HEK293T (cell line): ENCODE measurements at places on chromosomes 6 and 20.

DNA sequence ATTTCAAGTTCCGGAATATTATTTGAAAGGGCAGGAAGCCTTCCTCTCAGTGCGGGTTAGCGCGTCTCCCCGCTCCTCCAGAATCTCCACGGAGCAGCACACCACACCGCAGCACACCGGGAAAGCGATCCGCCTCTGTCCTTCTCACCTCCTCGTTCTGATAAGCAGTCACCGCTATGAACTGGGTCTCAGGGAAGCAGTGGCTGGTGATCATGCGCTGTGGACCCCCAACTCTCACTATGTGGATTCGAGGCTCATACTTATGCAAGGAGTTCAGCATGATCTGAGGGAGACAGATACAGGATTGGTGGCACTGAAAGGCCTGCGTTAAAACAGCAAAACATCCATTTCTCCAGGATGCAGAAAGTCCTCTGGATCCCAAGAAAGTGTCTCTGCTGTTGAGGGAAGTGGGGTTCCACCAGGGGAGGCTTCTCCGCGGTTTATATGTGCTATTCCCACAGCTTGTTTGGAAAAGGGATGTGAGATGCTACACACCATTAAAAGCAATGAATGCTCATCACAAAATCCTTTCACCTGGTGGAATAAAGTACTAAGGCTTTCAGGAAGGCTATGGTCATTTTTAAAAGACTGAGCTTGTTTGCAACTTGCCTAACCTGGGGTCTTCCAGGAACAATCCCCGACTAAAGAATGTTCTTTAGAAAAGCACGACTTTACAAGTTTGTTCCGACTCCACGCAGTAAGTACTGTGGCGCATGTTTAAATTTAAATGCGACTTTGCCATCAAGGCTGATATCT lies 1.9 kb downstream of the TBXT start:
- no peak for DNase-seq

GRCh38 chr6:31546958-31547726 lies at the start of gene NFKBIL1:
TSS of gene NFKBIL1 (plus strand) at chr6:31547608. CDS start at chr6:31547695, 87 bp downstream.
- peak; percentile 94 for DNase-seq

DNA sequence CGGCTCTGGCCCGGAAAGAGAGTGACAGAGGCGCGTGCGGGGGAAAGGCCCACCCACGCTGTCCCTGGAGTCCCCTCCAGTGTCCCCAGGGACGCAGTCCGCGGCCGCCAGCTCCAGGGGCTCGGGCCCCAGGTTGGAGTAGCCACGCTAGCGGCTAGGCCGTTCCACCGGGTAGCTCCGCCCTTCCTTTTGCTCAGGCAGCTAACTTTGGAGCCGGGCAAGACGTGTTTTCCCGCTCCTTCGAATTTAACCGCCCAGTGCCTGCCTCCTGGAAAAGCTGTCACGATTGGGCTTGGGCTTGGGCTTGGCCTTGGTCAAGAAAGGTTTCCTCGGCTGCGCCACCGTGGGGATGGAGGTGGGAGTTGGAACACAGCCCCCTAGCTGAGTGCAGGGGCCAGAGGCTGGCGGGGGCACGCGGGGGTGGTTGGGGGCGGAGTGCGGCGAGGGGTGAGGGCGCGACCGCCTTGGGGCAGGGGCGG lies 4.7 kb downstream of the LINC00237 start:
- DNase-seq: peak; percentile 34

- DNase-seq: peak; percentile 73
Measured at GRCh38 chr6:125906158-125906998, 50.2 kb upstream of the HINT3 start.

- DNase-seq: no peak
Measured at GRCh38 chr6:159176913-159177312, 7.7 kb downstream of the FNDC1 start.

DNA sequence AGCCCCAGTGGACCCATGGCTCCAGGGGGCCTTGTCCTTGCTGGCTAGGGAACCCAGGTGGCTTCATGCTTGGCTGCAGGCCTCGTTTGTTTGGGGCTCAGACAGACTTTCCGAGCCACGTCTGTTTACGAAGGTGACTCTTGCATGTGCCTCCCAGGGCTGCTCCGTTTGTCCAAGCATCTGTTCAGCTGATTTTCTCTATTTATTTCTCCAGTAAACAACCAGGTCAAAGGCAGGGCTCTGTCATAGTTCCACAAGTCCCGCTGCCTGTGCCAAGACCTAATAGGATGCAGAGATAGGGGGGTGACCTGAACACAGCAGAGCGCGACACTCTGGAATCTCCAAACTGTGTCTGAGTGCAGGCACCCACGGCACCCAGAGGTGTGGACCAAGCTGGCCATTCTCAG lies 12.8 kb upstream of the SPO11 start:
- no peak for DNase-seq

GRCh38 chr6:159168536-159169192 lies 536 bp upstream of the FNDC1 start:
- DNase-seq: peak; percentile 23

DNA sequence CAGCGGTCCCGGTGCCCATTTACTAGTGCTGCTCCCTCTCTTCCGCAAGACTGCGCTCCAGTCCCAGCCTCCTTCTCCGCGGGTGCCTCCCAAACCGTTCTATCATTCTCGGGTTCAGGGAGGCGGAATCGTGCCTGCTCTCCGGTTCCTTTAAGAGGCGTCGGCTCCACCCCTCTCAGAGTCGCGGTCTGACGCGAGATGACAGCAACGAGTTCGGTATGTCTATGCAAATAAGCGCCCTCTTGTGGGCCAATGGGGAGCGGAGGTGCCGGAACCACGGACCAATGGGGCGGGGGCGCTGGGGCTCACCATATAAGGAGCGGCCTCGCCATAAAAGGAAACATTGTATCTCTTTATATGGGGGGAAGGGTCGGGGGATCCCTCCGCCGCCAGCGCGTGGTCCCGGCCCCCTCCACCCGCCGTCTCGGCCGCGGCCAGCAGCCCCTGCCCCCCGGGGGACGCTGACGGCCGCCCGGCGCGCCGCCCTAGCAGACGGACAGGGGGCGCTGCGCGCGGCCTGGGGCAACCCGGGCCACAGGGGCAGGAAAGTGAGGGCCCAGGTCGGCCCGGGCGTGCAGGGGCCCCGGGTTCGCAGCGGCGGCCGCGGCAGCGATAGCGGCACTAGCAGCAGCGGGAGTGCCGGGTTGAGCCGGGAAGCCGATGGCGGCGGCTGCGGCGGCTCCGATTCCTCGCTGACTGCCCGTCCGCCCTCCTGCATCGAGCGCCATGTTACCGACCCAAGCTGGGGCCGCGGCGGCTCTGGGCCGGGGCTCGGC lies at the start of gene SRF:
Gene SRF, plus strand, starts transcription at position 339 of the 776 bp plus-strand sequence. Its CDS starts 388 bp downstream, at position 727.
- peak; percentile 91 for DNase-seq

- no peak for DNase-seq
Measured at GRCh38 chr20:58545565-58546415, 30.6 kb upstream of the APCDD1L start.

DNA sequence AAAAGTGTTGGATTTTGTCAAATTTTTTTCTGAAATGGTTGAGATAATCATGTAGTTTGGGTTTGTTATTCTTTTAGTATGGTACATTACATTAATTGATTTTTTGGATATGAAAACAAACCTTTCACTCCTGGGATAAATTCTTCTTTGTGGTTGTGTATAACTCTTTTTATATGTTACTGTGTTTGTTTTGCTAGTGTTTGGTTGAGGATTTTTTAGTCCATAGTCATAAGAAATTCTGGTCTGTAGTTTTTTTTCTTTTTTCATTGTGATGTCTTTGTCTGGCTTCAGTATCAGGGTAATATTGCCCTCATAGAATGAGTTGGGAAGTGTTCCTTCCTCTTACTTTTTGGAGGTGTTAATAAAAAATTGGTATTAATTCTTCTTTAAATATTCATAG lies 122.2 kb upstream of the ATXN1 start:
- DNase-seq: no peak

- no peak for DNase-seq
Measured at GRCh38 chr6:90729057-90729456, 142.2 kb upstream of the MAP3K7 start.

- DNase-seq: no peak
Measured at GRCh38 chr6:15331143-15331542, 85.3 kb downstream of the JARID2 start.

- DNase-seq: no peak
Measured at GRCh38 chr6:28081486-28081751, 1.1 kb downstream of the ZNF165 start.

DNA sequence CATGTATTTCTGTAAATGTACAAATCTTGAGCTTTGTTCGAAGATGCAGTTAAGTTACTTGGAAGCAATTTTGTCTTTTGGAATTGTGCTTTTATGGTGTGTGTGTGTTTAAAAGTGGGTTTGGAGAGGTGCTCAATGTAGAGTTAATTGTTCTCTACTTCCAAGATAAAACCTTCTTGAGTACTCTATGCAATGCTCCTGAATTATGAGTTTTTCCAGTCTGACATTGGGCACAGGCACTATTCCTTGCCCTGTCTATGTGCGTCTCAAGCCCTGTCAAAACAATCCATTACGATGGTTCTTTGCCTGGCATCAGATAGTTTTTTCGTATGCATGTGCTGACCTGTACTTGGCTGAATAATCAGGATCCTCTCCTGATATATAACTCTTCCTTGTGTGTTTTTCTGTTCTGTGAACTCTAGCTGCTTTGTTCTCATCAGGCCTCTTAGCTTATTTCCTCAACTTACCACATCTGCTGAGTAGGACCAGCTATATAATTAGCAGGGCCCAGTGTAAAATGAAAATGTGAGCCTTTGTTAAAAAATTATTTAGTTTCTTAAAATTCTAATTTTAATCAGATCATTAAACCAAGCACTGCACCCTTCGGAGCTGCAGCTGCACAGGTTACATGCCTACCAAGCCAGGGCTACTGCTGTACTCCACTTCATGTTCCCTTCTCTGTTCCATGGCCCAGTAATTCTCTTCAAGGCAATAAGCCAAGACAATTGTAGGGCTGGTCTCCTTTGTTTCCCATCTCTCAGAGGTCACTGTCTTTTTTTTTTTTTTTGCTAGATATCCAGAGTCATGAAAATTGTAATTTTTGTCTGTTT lies 160.1 kb downstream of the ZFAND3 start:
- DNase-seq: no peak

DNA sequence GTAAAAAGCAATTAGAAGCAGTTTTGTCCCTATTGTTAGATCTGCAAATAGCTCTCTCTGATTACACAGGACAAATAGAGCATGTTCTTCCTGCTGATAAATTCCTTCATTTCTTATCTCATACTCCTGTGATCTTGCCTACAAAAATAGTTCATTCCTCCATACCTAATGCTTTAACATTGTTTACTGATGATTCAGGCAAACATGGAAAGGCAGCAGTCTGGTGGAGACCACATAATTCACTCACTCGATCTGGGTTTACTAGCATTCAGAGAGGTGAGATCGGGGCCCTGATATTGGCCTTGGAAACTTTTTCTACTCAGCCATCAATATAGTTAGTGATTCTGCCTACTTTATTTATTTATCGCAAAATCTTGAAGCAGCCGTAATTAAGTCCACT lies 20.2 kb downstream of the HLA-DPA1 start:
- no peak for DNase-seq

DNA sequence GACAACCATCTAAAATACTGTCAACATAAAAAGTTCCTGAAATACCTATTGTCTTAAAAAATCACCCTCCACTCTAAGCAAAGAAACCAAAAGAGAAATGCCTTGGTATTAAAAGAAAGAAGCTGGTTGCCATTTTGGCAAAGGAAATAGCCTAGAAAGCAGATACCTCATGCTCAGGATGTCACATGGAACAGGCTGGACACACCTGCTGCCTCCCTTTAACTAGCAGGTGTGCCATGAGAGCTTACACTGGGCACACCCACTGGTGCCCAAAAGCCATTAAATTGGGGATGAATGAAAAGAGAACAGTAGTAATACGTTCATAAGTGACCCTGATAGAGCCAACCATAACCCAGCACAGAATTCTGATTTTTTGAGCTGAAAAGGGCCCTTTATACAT lies 1.5 kb downstream of the SLC23A2 start:
- DNase-seq: no peak

GRCh38 chr20:50865591-50865990 lies 65.6 kb downstream of the ADNP start:
- DNase-seq: no peak

DNA sequence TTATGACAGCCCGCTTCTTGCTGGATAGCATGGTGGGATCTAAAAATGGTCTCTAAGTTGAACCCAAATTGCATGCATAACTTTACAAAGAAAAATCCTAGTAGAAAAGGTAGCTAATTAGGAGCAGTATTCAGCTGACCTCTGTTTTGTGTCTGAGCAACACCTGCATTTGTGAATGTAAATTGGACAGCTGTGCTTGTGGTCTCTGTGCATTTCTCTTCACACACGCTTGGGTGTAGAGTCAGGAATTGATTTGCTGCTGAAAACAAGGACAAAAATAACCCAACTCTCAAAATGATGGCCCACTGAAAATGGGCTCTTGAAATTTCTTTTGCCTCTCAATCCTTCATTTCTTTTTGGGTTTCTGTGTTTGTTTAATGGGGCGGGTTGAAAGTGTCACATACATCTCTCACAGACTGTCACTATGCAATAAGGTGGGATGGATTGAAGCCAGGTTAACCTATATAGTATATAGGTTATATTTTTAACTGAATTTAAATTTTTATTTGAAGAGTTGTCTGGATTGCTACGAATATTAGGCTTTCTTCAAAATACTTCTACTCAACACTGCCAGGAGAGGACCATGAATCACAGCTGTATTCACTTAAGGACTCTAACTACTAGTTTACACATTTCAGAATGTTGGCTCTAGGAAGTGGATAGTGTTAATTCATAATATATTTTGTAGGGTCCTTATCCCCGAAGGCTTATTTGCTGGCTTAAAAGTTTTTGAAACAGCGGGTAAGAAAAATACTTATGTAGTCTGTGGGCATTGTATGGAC lies 46.5 kb downstream of the SOBP start:
- DNase-seq: no peak

- DNase-seq: no peak
Measured at GRCh38 chr6:158813032-158813431, 6.1 kb downstream of the EZR start.

DNA sequence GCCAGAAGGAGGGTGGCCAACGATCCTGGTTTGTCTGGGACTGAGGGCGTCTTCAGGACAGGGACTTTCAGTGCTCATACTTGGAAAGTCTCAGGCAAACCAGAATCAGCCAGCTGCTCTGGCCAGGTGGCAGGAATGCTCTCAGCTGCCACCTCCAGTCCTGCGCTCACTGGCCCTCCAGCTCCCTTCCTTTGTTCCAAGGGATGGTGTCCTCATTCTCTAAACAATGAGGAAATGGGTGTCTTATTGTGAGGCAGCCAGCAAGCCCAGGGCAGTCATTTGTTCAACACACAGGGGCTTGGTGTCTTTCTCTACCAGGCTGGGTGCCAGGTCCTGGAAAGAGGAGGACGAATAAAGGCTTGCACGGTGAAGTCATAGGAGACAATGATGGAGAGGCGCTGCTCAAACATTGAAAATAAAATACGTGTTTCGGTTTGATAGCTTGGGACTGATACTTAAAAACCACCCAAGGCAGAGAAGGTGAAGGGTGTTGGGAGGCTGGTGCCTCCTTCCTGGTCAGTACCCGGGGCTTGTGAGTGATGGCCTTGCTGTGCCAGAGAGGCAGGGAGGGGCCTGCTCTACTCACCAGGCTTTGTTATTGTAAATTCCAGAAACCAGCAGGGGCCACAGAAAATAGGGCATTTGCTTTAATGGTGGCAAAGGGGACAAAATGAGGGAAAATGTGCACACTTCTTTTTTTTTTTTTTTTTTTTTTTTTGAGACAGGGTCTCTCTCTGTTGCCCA lies 11.3 kb upstream of the TMEM181 start:
- DNase-seq: no peak
